BE2C (cell line): ENCODE measurements at places on chromosomes 13 and 19.

- DNase-seq: no peak
Measured at GRCh38 chr13:111612886-111613285, 292.4 kb downstream of the TEX29 start.

- DNase-seq: no peak
Measured at GRCh38 chr19:9523885-9524474, 14.5 kb downstream of the ZNF426 start.

GRCh38 chr13:110638257-110638656 lies 22.9 kb downstream of the NAXD start:
- no peak for DNase-seq

DNA sequence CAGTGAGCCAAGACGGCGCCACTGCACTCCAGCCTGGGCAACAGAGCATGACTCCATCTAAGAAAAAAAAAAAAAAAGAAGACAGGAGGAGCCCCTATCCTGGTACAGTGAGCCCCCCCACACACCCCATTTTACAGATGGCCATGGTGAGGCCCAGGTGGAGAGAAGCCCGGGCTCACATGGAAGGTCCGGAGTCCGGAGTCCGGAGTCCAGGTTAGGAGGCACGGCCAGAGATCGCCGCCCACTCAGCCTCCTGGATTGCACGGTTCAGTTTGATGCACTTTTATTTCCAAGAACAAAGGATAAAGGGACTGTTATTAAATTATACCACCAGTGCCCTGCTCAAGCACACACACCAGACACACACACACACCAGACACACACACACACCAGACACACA lies 11.3 kb upstream of the BTBD2 start:
- no peak for DNase-seq

GRCh38 chr19:35639863-35640262 lies 1.7 kb upstream of the ETV2 start:
- no peak for DNase-seq

DNA sequence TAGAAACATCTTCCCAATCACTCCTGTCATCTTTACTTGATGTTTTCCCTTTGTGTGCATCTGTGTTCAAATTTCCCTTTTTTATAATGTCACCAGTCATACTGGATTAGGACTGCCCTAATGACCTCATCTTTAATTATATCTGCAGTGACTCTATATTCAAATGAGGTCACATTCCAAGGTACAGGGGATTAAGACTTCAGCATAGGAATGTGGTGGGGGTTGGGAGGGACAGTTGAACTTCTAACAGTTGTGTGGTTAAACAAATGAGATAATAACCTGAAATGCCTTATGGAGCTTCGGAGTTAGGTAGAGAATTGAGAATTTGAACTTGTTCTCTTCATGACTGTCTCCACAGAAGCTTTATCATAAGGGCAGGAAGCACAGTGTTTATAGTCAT lies 23.0 kb downstream of the PAN3 start:
- DNase-seq: no peak

DNA sequence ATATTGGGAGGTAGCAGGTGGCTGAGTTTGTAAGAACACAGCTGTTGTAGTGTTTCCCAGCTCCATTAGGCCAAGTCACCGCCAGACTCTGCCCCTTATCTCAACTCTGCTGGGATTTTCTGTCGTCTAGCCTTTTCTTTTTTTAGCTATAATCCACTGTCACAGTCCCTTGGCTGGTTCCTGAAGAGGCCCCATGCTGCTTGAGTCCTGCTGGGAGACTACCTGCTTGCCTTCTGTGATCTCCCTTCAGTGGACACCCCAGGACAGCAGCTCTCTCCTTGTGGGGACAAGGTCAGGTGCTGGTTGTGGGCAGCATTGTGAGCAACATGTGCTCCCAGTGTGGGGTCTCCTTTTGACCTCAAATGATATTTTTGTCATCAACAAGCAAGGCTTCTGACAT lies 195.0 kb upstream of the ATXN8OS start:
- DNase-seq: no peak

DNA sequence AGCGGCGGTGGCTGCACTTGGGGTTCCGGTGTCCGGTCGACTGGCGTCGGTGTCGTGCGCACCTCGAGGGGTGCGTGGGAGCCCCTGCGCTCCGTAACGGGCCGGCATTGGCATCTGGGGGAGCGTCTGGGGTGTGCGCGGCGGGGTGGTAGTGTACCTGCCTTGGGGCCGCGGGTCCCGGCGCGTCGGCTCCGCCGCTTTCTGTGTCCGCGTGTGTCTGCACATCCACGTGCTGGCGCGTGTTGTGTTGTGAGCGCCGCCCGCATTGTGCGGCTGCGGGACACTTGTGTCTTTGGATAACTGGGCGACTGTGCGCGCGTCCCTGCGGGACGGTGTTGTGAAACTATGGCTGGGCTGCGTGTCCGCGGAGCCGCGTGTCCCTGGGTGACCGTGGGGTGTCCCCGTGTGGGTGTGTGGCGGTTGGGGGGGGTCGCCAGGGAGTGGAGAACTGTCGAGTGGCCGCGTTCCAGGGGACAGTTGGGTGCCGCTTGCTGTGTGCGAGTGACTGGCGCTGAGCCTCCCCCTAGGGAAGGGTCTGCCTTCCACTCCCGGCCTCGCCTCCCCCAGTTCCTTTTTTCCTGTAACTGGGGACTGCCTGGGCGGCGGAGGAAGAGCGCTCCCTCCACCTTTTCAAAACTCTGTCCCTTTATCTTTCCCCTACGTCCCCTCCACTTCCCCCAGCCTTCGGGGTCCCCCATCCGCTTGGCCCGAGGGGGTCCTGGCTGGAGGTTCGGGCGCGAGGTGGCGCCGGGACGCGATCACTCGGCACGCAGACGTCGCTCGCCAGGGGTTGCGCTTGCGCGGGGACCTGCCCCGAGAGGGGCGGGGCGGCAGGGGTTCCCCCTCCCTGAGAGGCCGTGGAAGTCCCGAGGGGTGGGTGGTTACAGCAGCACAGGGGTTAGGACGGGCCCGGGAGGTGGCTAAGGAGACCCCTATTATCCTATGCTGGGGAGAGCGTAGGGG lies 5.7 kb upstream of the NFIC start:
- DNase-seq: peak; percentile 70

- DNase-seq: no peak
Measured at GRCh38 chr19:27971071-27971470, 1241.9 kb downstream of the UQCRFS1 start.

- no peak for DNase-seq
Measured at GRCh38 chr13:87129602-87130300, 541.4 kb upstream of the SLITRK5 start.

DNA sequence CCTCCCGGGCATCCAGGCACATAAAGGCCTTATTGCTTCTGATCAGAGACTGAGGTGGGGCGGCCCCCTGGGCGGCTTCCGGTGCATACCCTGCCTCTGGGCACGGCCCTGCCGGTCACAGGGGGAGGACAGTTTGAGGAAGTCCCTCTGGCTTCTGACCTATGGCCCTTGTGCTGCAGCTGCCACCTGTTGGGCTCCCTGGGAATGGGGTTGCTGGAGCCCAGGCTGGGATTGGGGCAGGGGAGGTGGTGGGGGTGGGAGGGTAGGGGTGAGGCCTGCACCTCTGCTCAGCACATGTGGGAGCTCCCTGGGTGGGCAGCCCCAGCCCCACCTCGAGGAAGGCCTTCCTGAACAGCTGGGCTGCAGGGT lies 10.7 kb downstream of the ANO8 start:
- no peak for DNase-seq

DNA sequence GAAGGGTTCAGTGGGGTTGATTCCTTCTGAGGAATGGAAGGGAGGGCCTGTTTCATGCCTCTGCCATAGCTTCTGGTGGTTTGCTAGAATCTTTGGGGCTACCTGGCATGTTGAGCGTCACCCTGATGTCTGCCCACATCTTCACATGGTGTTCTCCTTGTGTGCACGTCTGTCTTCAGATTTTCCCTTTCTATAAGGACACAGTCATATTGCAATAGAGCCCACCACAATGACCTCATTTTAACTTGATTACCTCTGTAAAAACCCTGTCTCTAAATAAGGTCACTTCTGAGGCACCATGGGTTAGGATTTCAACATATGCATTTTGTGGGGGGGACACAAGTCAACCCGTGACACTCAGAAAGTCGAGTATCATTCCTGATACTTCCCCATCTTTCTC lies 257.9 kb downstream of the COG6 start:
- no peak for DNase-seq

DNA sequence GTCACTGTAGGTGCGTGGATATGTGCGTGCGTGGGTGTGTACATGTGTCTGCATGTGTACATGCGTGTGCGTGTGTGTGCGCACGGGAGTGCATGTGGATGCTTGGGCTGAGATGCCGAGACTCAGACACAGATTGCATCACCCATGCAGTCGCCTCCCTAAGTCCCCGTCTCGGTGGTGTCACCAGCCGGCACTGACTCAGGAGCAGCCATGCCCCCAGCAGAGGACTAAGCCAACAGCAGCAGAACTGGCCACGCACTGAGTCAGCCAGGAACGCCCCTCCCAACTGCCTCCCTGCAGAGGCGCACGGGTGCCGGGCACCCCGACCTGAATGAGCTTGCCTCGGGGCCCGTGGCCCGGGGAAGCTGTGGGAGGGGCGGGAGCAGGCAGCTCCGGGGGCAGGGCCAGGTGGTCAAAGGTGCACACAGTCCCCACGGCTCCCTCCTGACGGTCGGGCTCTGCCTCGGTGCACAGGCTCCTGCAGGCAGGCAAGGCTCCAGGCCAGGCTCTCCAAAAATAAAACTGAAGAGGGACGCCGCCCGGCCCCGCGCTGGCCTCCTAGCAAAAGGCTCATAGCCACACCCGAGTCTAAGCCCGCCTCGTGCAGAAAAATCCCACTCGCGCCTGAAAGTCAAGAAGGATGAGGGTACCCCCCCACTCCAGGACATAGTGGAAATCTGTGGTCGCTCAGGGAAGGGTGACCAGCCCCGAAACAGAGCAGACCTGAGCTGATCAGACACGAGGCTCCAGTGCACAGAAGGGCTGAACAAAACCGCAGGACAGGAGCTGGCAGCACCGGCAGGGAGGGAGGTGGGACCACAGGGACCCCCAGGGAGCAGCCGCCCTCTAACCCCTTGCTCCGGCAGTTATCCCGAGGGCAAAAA lies 49.2 kb downstream of the GADD45B start:
- DNase-seq: peak; percentile 45

DNA sequence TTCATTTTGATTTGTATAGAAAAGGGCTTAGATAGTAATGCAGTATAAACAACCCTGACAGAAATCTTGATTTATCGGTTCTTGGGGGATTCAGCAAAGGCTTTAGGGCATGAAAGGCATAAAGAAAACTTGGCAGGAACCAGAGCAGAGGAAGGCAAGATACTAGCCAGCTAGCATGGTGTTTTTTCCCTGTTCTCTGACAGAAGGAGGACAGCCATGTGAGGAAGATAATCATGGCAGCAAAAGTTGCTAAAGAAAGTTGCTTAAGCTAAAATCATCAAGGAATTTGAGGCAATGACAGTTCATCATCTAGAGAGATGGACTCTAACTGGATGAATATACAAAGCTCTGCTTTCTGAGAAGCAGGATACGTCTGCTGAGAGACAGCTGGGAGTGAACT lies 294.1 kb downstream of the KCNRG start:
- no peak for DNase-seq

GRCh38 chr13:102038787-102039186 lies 363.1 kb downstream of the FGF14 start:
- DNase-seq: no peak

- no peak for DNase-seq
Measured at GRCh38 chr13:106291006-106291405, 244.5 kb downstream of the EFNB2 start.

DNA sequence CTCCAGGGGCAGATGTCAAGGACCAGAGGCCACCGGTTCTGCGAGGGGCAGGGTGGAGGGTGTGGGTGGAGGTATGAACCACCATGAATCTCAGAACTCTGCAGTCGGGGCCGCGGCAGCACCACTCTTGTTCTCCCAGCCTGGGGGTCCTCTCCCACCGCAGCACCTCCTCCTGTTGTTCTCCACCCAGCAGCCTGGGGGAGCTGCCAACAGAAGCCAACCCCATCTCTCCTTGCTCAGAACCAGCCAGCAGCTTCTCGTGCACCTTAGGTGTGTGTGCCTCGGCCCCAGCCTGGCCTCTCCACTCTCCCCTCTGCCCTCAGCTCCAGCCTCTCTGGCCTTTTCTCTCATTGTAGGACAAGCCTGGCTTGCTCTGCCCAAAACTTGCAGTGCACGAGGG lies 31.9 kb upstream of the CCNE1 start:
- no peak for DNase-seq
